NCI-H2107 (cell line): ENCODE measurements at places on chromosomes 6 and 20.

DNA sequence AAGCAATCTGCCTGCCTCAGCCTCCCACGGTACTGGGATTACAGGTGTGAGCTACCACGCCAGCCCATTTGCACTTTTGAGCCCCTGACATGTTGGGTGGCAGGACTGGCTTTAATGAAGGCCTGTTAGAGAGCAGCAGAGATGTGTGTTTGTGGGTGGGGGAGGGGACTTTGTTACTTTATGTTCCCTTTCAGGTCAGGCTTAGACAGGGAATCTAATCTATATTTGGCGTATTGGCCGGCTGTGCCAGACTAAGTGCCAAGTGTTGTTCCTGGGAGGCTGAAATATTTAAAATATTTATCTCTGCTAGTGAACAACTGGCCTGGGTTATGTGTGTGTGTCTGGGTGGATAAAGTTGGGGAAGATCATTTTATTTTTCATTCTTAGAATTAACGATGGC is 6.1 kb downstream of the GMPR start:
- no peak for DNase-seq

- no peak for DNase-seq
Measured at GRCh38 chr20:50421356-50422340, 88.5 kb upstream of the PTPN1 start.

DNA sequence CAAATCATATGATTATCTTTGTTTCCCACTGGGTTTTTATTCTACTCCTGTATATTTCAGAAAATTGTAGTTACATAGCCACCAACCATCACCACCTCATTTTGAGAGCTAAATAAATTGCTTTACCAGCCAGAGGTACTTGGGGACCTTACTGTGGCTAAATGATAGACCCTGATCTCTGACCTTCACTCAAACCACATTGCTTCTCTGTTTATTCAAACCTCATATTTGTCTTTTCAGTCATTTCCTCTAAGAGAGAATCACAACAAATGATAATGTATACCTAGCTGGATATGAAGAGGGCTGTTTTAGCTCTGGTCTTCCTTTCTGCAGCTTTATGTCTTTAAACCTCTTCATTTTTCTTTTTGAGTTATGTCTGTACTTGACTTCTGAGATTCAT is 142.8 kb downstream of the ADGB start:
- no peak for DNase-seq

DNA sequence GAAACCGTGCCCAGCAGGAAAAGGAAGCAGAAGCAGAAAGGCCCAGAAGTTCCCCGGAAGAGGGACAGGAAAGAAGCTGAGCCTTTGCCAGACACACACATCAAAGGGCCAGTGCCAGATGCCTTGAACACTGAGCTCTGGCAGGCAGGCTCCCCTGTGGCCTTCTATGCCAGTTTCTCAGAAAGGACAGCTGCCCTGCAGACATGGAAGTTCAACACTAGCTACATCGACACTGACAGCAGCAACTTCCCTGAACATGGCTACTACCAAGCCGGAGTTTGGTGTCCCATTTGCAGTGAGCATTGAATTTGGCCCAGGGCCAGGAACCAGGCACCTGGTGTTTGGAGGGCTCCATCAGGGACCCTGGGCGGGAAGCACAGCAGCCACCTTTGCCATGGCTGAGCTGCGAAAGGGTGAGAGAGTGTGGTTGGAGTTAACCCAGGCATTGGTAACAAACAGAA is 8.0 kb upstream of the RAET1E start:
- no peak for DNase-seq

DNA sequence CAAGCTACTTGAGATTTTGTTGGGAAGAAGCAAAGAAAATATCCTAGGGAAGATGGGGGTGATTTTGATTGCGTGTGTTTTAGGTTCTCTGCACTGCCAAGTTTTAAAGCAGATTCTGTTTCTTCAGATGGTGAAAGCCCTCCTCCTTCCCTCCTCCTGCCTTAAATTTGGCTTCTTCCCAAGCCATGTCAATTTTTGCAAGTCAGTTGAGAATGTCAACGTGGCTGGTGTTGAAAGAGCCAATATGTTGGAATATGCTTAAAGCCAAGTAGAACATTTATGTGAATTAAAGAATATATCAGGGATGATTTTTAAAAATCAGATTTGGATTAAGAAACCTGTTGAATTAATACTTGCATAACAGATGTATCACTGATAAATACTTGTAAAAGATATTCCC is 270.8 kb downstream of the ARID1B start:
- no peak for DNase-seq

DNA sequence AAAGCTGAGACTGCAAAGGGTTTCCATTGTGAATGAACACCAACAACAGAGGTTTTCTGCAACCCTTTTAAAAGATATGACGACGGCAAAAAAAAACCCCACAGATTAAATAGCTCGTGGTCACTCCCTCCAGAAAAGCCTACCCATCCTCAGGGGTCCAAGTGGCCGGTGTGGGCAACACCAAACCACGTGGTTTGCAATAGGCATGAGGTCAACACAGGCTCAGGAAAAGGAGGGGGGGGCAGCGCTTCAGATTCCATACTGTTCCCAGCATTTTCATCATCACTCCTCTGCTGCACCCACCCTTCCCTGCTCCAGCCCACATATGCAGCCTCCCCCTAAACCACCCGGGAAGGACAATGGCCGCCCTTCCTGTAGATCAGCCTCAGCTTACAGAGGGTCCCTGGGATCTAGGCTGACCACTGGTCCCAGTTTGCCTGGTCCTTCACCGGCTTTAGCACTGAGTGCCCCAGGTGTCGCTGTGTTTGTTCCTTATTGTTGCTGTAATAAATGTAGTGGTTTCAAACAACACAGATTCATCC is 122.8 kb upstream of the PHACTR3 start:
- DNase-seq: no peak

GRCh38 chr20:62087227-62087626 is 21.5 kb upstream of the TAF4 start:
- no peak for DNase-seq

- DNase-seq: no peak
Measured at GRCh38 chr6:139939189-139939979, 564.9 kb upstream of the CITED2 start.

GRCh38 chr20:10221021-10221420 is 2.4 kb downstream of the SNAP25 start:
- DNase-seq: no peak

- DNase-seq: no peak
Measured at GRCh38 chr6:46468403-46469010, 22.7 kb downstream of the RCAN2 start.

DNA sequence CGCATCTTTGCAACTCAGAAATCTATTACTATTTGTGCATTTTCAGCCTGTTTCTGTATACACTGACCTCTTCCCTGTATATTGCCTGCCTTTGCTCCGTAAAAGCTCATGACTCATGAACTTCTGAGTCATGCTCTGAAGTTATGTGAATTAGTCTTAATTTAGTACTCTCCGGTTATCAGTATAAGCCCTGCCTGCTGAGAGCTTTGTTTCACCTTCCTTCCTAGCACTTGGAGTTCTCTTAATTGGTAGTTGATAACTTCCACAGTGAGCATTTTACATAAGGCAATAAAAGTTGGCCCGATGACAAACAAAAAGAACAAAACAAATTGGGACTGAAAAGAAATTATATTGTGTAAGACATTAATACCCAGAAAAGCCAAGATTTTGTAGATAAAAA is 231.4 kb downstream of the GJA1 start:
- DNase-seq: no peak

DNA sequence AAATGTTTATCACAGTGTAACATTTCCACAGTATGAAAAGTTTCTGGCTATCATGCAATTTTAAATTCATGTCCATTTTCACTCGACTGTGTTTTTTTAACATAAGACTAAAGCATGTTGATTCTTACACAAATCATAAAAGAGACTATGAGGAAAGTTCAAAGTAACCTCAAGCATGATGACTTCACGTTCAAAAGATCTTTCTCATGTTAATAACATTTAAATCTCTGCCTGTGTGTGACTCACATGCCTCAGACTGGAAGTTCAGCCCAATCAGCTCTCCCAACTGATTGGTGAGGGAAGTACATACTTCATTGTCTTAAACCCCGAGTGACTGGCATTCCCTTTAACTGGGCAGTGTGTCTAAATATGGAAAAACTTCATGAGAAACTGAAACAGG is 37.4 kb downstream of the ATXN1 start:
- DNase-seq: no peak

GRCh38 chr20:11153819-11154218 is 480.0 kb upstream of the JAG1 start:
- no peak for DNase-seq

DNA sequence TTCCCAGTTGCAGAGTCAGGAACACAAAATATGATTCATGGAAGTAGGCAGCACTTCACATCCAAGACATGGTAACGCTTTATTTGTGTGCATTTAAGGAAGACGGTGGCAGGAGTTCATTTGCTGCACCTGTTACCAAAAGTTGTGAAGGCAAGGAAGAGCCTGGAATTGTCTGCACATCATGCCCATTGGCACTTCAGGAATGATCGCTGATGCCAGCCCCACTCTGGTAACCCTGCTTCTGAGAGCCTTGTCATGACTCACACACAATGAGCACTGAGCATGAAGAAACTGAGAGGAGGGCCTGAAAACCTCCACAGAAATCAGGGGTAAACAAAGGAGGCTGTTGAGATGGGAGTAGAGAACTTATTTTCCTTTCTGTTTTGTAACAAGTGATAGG is 181.1 kb downstream of the RPS12 start:
- no peak for DNase-seq

- DNase-seq: no peak
Measured at GRCh38 chr6:143878272-143878760, 14.0 kb downstream of the ZC2HC1B start.

- DNase-seq: no peak
Measured at GRCh38 chr20:6908673-6909072, 141.2 kb downstream of the BMP2 start.

- no peak for DNase-seq
Measured at GRCh38 chr6:10112871-10113549, 301.9 kb downstream of the TFAP2A start.

DNA sequence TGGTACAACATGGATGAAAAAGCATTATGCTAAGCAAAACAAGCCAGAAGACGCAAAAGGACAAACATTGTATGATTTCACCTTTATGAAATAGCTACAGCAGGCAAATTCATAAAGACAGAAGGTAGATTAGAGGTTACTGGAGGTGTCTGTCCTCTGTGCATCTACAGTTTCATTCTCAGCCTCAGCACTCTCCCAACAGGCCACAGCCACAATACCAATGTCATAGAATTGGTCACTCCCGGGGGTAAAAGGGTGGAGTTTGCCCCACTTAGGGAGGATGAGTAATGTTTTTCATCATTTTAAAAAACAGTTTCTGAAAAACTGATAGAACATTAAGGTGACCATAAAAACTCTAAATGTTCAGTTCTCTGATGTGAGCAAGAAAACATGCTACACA is 17.2 kb upstream of the TMX4 start:
- no peak for DNase-seq

DNA sequence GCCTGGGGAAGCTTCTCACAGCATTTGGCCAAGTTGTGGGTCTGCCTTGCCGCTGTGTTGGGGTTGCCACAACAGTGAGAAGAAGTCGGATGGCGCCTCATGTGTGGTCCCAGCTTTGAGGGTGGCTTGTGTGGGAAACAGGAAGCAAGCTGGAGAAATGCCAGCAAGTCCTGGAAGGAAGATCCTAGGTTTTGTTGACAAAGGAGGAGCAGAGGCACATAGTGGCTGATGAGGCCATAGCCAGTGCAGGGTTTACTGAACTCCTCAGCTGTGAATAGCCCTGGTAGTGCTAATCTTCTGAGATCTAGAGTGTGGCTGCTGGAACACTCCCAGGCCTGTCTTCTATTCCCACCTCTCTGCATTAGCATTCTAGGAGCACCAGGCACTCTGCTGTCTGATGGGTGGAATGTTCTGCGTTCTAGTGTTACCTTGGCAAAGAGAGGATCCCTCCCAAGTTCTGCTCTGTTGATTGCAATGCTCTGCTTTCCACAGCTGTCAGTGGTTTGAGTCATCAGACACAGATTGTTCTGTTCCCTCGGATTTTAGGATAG is 25.2 kb downstream of the SNPH start:
- no peak for DNase-seq

- DNase-seq: no peak
Measured at GRCh38 chr6:159828074-159828473, 28.0 kb downstream of the PNLDC1 start.

- no peak for DNase-seq
Measured at GRCh38 chr6:169158174-169158573, 95.5 kb downstream of the THBS2 start.

DNA sequence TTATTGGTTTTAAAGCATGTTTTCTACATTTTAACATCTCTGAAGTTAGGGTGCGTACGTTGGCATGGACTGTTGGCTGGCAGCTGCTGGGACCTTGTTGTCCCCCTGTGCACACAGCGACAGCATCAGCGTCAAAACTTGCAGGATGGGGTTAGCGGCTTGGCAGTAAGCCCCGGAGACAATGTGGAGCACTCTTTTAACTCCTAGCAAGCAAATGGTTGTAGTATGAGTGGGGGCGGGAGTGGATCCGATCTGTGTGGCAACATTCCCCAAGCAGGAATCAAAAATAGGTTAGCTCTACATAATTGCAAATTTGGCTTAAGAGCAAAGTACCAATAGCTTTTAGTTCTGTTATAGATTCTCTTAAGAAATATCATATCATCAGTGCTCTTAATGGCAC is 70.1 kb downstream of the NRN1 start:
- no peak for DNase-seq

DNA sequence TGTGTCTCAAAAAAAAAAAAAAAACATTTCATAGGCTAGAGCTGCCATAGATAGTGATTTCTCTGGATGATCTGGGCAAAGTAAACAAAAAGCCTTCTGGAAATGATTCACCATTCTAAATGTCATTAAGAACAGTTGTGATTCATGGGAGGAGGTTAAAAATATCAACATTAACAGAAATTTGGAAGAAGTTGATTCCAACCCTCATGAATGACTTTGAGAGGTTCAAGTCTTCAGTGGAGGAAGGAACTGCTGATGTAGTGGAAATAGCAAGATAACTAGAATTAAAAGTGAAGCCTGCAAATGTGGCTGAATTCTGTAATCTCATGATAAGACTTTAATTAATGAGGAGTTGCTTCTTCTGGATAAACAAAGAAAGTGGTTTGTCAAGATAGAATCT is 26.8 kb upstream of the MMP24 start:
- DNase-seq: no peak

GRCh38 chr6:109760208-109760607 is 69.1 kb downstream of the FIG4 start:
- DNase-seq: no peak

DNA sequence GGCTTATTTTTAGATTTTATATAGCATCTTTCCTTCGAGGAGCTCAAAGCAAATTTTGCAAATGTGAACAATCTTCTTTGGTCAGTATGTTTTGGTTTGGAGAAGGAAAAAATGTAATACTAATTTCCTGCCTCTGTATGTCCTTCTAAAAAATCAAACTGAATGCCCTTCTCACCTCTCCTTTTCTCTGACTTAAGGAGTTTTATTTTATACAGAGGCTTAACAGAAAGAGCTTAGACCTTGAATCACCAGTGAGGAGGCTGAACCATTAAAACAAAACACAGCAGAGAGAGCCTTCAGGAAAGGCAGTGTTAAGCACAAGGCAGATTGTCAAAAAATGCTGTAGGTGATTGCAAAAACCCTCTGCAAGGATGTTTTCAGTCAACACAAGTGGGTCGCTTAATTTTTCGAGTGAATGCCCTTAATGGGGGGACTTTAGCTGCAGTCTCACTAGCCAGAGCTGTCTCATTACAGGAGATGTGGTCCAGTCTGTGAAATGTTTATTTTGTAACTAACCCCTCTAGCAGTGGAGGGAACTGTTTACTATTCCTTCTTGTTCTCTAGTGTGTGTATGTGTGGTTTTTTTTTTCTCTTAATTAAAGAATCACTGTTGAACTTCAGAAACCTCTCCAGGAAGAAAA is 481.3 kb upstream of the CITED2 start:
- DNase-seq: no peak

GRCh38 chr6:158283304-158283980 is 28.8 kb upstream of the TULP4 start:
- no peak for DNase-seq
